ENCODE measurements at places on chromosomes 7 and 10.

GRCh38 chr7:22051886-22052673 is 106.4 kb upstream of the CDCA7L start:
- DNase-seq: no peak

- no peak for DNase-seq
Observed at GRCh38 chr7:98224701-98225181, 13.5 kb downstream of the BHLHA15 start.

- no peak for DNase-seq
Observed at GRCh38 chr10:60777696-60778213, 523 bp upstream of the CDK1 start.

- no peak for DNase-seq
Observed at GRCh38 chr10:71112138-71112785, 100.1 kb upstream of the UNC5B start.

DNA sequence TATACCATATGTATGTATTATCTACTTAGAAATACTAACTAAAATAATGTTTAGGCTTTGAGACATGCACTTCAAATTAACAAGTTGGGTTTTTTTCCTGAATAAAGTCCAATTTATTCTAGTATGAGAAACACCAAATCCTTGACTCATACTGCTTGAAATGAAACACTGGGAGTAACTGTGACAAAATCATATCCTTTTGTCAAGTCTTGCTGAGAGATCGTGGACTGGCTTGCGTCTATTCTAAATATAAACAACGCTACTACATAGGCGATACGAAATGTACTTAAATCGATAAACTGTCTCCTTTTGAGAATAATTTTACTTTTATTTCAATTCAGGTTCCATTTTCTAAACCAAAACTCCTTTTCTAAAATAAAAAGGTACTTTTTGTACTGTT is 16.3 kb downstream of the SMURF1 start:
- DNase-seq: no peak
